Right lobe of liver (tissue), 6 donors: ENCODE measurements at places on chromosomes 13 and 19. TPM values are rescaled to one million over a fixed set of nuclear protein-coding genes. Genes with fewer than 3 reads are reported as not detected.

GRCh38 chr19:23817519-23817918 lies 58.8 kb upstream of the ZNF681 start:
- no peak overlapping the region for H3K4me3 ChIP-seq
- no peak for DNase-seq
- H3K27ac ChIP-seq, result no peak overlapping the region
- H3K4me1 ChIP-seq, result no peaks in the 10 kb centered on the region

The GPR12 gene
- total RNA-seq, result not detected

The CEACAM18 gene
- total RNA-seq, result not detected

The TEX29 gene
- not detected for total RNA-seq

The DACH1 gene
- 1.5 TPM for total RNA-seq
